Neural crest cell (in vitro differentiated cells): ENCODE measurements at places on chromosomes 13 and 19. TPM values are rescaled to one million over a fixed set of nuclear protein-coding genes. Genes with fewer than 3 reads are reported as not detected.

The MPHOSPH8 gene
- 22.7 and 26.5 TPM in 2 replicates for total RNA-seq

The ZNF793 gene
- 17.7 and 18.1 TPM in 2 replicates for total RNA-seq

The PROZ gene
- not detected in 2 replicates for total RNA-seq

The SIGLEC5 gene
- total RNA-seq: not detected in 2 replicates

The A1BG gene
- total RNA-seq: 17.6 and 17.8 TPM in 2 replicates

The WDR62 gene
- 34.2 and 35.3 TPM in 2 replicates for total RNA-seq

The KCNJ14 gene
- 1.5 and 2.0 TPM in 2 replicates for total RNA-seq

The KLK14 gene
- 0.26 and 0.75 TPM in 2 replicates for total RNA-seq

The CCDC97 gene
- total RNA-seq: 47.3 and 48.5 TPM in 2 replicates

The ARHGEF1 gene
- 62.3 and 69.9 TPM in 2 replicates for total RNA-seq

The STAP2 gene
- total RNA-seq: 4.1 and 5.0 TPM in 2 replicates

The DIRAS1 gene
- 19.9 and 24.4 TPM in 2 replicates for total RNA-seq

The LYPD3 gene
- total RNA-seq: 0.50 and 0.89 TPM in 2 replicates

The ZNF90 gene
- total RNA-seq: 27.3 and 27.4 TPM in 2 replicates

- DNase-seq: no peak
- H3K27ac ChIP-seq: no peak overlapping the region
- H3K27me3 ChIP-seq: no peaks in the 10 kb centered on the region
- H3K4me3 ChIP-seq: no peak overlapping the region
- H3K4me1 ChIP-seq: no peaks in the 10 kb centered on the region
- H3K36me3 ChIP-seq: no peaks in the 10 kb centered on the region
Observed at GRCh38 chr13:38440666-38441065, 91.0 kb downstream of the UFM1 start.

DNA sequence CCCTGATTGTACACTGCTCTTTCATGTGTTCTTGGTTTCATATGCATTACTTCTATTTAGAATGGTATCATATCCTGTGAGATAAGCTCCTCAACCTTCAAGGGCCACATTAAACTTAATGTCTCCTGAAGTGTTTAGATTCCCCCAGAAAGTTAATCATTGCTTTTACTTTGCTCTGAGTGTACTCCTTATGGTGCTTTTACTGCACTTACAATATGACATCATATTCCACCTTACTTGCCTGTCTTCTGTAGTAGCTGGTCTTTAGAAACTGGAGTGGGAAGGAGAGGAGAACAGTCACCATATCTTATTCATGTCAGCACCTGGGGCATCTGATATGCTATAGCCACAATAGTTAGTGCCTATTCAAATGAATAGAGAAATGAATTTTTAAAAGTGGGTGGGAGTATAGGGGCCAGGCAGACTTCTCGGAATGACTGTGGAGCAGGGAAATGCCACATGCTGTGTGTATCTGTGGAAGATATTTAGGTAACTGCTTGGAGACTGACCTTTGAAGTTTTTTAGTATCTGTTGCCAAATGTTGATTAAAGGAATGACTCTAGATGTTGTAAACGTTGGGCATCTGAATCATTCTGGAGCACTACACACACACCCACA lies 40.2 kb downstream of the SLAIN1 start:
- H3K27me3 ChIP-seq: no peaks in the 10 kb centered on the region
- DNase-seq: no peak
- no peak overlapping the region for H3K4me3 ChIP-seq
- peaks cover 3% of the 10 kb centered on the region for H3K36me3 ChIP-seq
- H3K4me1 ChIP-seq: peaks cover 27% of the 10 kb centered on the region

DNA sequence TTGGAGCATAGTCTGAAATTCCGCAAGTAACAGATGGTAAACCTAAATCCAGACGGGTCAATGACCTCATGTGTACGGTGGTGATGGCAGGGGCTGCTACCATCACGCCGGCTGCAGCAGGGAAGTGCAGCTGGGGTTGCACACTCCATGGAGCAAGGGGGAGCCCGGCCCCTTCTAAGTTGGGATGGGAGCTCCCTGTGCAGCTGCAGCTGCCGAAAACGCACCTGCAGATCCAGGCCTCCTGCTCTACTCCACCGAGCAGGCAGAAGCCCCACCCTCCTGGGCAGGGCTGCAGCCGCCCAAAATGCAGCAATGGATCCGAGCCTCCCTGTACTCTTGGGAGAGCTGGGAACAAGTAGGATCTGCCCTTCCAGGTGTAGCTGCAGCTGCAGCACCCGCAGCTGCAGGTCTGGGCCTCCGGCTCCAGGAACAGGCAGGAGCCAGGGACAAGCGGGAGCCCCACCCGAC lies 25.5 kb downstream of the KBTBD6 start:
- no peak for DNase-seq
- no peaks in the 10 kb centered on the region for H3K27me3 ChIP-seq
- H3K4me3 ChIP-seq: no peak overlapping the region
- H3K27ac ChIP-seq: no peak overlapping the region
- peaks cover under 1% of the 10 kb centered on the region for H3K4me1 ChIP-seq

GRCh38 chr19:14181906-14182305 lies 24.1 kb downstream of the ADGRL1 start:
- no peak overlapping the region for H3K27ac ChIP-seq
- H3K27me3 ChIP-seq: no peaks in the 10 kb centered on the region
- H3K4me3 ChIP-seq: no peak overlapping the region
- no peak for DNase-seq

- peak overlapping the region; percentile 100 for H3K4me3 ChIP-seq
- no peak for DNase-seq
- peaks cover 17% of the 10 kb centered on the region for H3K36me3 ChIP-seq
- peaks cover 28% of the 10 kb centered on the region for H3K4me1 ChIP-seq
- H3K27ac ChIP-seq: peak overlapping the region; percentile 78
Observed at GRCh38 chr19:16659464-16659831, 496 bp downstream of the SMIM7 start.

- no peaks in the 10 kb centered on the region for H3K4me1 ChIP-seq
- H3K27ac ChIP-seq: no peak overlapping the region
- no peaks in the 10 kb centered on the region for H3K27me3 ChIP-seq
Observed at GRCh38 chr13:96822895-96823294, 171.4 kb downstream of the OXGR1 start.

DNA sequence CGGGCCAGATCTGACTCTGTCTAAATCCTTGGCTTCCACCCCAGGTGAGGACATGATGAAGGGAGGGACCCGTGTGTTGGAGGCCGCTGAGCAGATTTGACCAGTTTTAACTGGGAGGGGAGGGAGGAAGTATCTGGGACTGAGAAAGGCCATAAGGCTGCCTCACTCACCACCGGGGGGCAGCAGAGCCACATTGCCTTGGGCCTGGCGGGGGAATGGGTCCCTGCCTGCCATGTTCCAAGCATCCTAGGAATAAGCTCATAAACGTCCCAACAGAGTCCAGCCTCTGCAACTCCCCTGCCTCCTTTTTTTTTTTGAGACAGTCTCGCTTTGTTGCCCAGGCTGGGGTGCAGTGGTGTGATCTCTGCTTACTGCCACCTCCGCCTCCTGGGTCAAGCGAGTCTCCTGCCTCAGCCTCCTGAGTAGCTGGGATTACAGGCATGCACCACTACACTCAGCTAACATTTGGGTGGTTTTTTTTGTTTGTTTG lies 15.5 kb downstream of the MAST3 start:
- DNase-seq: peak; percentile 95
- no peaks in the 10 kb centered on the region for H3K36me3 ChIP-seq
- peaks cover 22% of the 10 kb centered on the region for H3K27me3 ChIP-seq
- H3K4me1 ChIP-seq: peaks cover 19% of the 10 kb centered on the region

- H3K4me1 ChIP-seq: peaks cover 44% of the 10 kb centered on the region
- DNase-seq: no peak
- H3K4me3 ChIP-seq: no peak overlapping the region
- H3K27me3 ChIP-seq: no peaks in the 10 kb centered on the region
- H3K27ac ChIP-seq: no peak overlapping the region
Observed at GRCh38 chr13:112738606-112739005, 48.8 kb downstream of the ATP11A start.

DNA sequence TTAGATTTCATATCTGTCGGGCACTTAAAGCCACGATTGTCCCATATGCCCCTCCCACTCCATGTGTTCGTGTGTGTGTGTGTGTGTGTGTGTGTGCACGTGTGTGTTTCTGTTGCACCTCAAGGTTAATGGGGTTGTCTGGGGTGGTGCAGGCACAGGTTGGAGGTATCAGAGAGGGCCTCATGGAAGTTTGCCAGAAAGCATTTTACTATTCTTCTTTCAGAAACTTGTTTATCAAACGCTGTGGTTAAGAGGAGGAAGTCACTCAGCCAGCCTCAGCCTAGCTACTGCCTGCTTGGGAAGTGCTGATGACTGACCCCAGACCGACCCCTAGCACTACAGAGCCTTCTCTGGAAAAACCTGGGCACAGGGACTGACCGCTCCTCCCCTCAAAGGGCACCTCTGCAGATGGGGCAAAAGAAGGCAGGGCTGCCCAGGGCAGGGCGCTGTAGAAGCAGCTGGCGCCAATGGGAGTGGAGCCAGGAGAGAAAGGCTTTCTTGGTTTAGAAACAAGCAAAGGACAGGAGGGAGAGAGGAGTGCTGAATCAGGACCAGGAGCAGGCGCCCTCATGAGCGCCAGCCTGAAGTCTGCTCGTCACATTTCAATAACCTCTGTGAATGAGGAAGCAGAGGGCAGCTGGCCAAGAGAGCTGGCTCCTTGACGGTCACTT lies 3.9 kb downstream of the SIAH3 start:
- H3K27ac ChIP-seq: peak overlapping the region; percentile 32
- DNase-seq: no peak
- peaks cover 40% of the 10 kb centered on the region for H3K4me1 ChIP-seq
- no peak overlapping the region for H3K4me3 ChIP-seq
- H3K27me3 ChIP-seq: peaks cover 66% of the 10 kb centered on the region

GRCh38 chr19:27876489-27876888 lies 1336.5 kb downstream of the UQCRFS1 start:
- H3K4me3 ChIP-seq: no peak overlapping the region
- no peaks in the 10 kb centered on the region for H3K27me3 ChIP-seq
- DNase-seq: no peak
- H3K4me1 ChIP-seq: no peaks in the 10 kb centered on the region
- peaks cover 4% of the 10 kb centered on the region for H3K36me3 ChIP-seq
- no peak overlapping the region for H3K27ac ChIP-seq

DNA sequence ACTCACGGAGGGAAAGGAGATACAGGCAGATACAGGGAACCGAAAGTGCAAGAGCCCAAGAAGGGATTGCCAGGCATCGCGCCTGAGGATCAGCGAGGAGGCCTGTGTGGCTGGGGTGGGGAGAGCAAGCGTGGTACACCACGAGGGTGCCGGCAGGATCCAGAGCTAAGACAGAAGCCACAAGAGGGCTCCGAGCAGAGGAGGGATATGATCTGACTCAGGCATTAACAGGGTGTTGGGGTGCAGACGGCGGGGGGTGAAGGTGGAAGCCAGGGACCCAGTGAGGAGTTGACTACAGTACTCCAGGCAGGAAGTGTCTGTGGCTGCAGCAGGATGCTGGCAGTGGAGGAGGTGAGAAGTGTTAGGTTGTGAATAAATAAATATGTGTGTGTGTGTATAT lies 5.4 kb upstream of the PPP1R37 start:
- no peak for DNase-seq
- peaks cover 3% of the 10 kb centered on the region for H3K36me3 ChIP-seq
- H3K4me1 ChIP-seq: peaks cover 19% of the 10 kb centered on the region
- H3K4me3 ChIP-seq: peak overlapping the region; percentile 45
- no peak overlapping the region for H3K27ac ChIP-seq

DNA sequence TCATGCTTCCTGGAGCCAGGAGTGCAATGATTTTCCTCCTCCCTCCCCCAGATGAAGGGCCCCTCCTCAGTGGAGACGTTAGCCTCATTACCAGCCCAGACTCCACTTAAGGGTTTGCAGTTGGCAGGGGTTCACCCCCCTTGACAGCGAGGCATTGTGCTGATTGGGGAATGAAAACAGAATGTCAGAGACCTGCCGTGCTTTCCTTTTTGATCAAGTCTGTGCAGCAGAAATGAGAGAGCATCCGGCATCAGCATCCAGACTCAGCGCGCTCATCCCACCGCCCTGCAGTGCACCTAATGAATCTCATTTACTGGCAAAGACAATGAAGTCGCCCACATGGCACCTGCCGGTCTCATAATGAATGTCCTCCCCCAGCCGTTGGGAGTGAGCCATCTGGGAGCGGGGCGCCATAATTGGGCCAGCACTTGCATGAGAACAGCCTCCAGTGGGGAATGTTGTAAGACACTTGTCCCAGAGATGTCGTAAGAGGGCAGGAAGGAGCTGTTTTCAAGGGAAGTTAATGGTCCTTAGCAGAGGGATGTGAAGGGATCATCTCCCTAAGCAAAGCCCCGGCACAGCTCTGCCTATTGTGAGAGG lies 98.3 kb upstream of the UQCRFS1 start:
- peaks cover 9% of the 10 kb centered on the region for H3K4me1 ChIP-seq
- no peak overlapping the region for H3K4me3 ChIP-seq
- no peak for DNase-seq
- H3K36me3 ChIP-seq: no peaks in the 10 kb centered on the region
- H3K27me3 ChIP-seq: peaks cover 83% of the 10 kb centered on the region

GRCh38 chr19:4849019-4849418 lies 17.5 kb upstream of the TICAM1 start:
- no peak overlapping the region for H3K4me3 ChIP-seq
- H3K27me3 ChIP-seq: no peaks in the 10 kb centered on the region
- DNase-seq: no peak
- H3K27ac ChIP-seq: no peak overlapping the region
- no peaks in the 10 kb centered on the region for H3K4me1 ChIP-seq
- H3K36me3 ChIP-seq: peaks cover 3% of the 10 kb centered on the region

DNA sequence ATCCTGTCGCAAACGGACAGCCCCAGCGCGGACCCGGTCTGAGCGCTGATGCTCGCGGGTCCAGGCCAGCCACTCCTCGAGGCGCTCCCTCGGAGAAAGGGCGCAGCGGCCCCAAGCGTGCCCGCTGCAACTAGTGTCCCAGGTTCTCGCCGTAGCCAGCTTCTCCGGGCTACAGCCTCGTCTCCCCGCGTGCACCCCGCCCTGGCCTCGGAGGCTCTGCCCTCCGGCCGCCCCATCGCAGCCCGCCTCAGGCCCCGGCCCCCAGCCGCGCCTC lies 487 bp downstream of the FLT1 start:
- H3K4me3 ChIP-seq: no peak overlapping the region
- H3K27me3 ChIP-seq: peaks cover 96% of the 10 kb centered on the region
- H3K27ac ChIP-seq: no peak overlapping the region
- no peaks in the 10 kb centered on the region for H3K36me3 ChIP-seq
- peaks cover 13% of the 10 kb centered on the region for H3K4me1 ChIP-seq

- no peak for DNase-seq
- peaks cover 35% of the 10 kb centered on the region for H3K4me1 ChIP-seq
- H3K27me3 ChIP-seq: no peaks in the 10 kb centered on the region
- H3K4me3 ChIP-seq: no peak overlapping the region
- no peak overlapping the region for H3K27ac ChIP-seq
Observed at GRCh38 chr13:26585136-26585535, 27.7 kb downstream of the WASF3 start.

GRCh38 chr19:16384688-16385087 lies 60.1 kb downstream of the KLF2 start:
- peaks cover 19% of the 10 kb centered on the region for H3K36me3 ChIP-seq
- H3K4me1 ChIP-seq: no peaks in the 10 kb centered on the region
- no peak overlapping the region for H3K27ac ChIP-seq
- H3K27me3 ChIP-seq: no peaks in the 10 kb centered on the region
- no peak for DNase-seq

DNA sequence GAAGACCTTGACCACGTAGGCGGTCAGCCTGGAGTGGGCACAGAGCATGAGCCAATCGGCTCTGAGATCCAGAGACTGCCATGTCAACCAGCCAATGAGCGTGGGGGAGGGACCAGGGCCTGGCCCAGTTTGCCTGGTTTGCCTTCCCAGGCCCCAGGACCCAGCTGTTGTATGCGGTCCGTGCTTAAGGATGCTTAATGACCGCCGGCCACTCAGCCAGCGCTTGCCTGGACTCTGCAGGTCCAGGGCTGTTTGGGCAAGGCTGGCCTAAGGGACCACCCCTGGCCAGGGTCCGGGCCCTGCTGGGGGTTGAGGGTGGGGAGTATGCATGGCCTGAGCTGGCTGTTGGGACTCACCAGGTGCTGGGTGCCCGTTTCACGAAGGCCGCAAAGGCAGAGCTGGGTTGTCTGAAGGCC lies 23.1 kb upstream of the TNFSF14 start:
- peaks cover under 1% of the 10 kb centered on the region for H3K27me3 ChIP-seq
- no peak overlapping the region for H3K4me3 ChIP-seq
- no peaks in the 10 kb centered on the region for H3K4me1 ChIP-seq
- H3K36me3 ChIP-seq: no peaks in the 10 kb centered on the region
- DNase-seq: no peak
